ENCODE measurements at places on chromosomes 3 and 15.
A peak's percentile ranks its signal among the peaks of the same experiment; 100 is the strongest.

DNA sequence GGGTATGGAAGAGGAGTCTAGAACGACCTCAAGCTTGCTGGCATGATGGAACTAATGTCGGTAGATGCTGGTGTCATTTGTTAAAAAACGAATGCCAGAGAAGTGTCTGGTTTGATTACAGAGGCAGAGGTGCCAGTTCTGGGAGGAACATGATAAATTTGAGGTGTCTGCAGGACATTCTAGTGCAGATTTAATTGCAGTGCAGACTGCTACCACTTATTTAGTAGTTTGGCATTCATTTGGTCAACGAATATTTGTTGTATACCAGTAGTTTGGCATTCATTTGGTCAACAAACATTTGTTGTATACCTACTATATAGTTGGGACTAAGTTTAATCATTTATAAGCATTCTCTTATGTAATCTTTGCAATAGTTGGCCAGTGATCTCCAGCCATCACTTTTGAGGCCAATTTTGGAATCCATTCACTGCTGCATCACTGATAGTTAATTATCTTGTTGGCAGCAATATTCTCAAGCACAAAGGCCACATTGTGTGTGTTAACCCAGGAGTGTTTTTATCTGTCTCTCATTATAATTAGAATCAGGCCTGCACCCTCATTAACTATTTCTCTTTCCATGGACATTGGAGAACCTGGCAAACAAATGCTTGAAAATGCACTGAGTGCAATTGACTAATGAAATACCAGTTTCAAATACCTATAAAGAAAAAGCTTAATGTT, 19.5 kb upstream of the TGFBR2 start:
- no peak for DNase-seq

GRCh38 chr15:25848784-25849156, 14.4 kb downstream of the ATP10A start:
- DNase-seq = no peak

- no peak for DNase-seq
These were observed 10.9 kb downstream of the CA12 start for GRCh38 chr15:63370764-63371163.

GRCh38 chr3:111802700-111803099, 56.4 kb upstream of the PHLDB2 start:
- no peak for DNase-seq

- no peak for DNase-seq
These were observed 90.3 kb downstream of the FMN1 start for GRCh38 chr15:33104212-33104611.

GRCh38 chr3:72385167-72385566, 463.1 kb downstream of the SHQ1 start:
- DNase-seq = no peak

DNA sequence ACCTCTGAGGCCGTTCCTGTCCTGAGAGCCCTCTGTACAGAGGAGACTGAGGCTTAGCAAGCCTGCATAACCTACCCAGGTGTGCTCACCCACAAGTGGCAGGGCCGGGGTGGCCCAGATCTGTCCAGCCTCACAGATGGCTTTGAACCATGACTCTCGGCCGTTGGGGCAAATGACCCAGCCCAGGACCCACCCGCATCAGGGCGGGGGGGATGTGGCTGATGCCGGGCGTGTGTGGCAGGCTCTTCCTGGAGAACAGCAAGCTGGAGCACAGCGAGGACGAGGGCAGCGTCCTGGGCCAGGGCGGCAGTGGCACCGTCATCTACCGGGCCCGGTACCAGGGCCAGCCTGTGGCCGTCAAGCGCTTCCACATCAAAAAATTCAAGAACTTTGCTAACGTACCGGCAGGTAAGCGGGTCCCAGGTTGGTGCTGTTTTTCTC, 133.5 kb downstream of the LRRK1 start:
- DNase-seq = no peak

- no peak for DNase-seq
These were observed 189.7 kb upstream of the CBLB start for GRCh38 chr3:106058475-106058874.

GRCh38 chr3:25725810-25726209, 57.4 kb downstream of the NGLY1 start:
- no peak for DNase-seq

DNA sequence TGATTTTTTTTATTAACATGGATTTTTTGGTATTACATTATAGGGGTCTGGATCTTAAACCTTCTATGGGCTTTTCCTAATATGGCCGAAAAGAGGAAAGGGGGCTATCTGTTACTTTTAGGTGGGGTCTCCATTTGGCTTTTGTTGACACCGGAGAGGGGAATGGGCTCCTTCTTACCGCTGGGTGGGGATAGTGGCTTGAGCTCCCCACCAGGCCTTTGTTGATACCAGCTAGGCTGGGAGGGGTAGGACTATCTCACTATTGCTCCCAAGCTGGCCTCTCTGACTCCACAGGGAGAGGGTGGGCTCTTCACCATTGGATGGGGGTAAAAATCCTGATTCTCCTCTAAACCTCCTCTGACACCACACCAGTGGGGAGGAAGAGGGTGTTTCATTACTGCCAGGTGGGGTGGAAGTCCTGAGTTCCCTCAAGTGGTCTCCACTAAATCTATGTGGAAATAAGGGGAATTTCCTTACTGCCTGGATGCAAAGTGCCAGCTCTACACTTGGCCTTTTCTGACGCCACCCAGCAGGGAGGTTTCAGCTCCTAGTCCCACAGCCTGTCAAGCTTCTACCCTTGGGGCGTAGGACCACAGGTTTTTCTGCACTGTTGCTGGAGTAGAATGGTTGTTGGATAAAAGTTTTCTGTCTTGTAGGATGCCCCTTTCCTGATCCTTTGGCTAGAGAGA, 572.3 kb downstream of the MAGI1 start:
- no peak for DNase-seq

- DNase-seq = no peak
These were observed 456.2 kb downstream of the ZNF385D start for GRCh38 chr3:21294768-21295167.

DNA sequence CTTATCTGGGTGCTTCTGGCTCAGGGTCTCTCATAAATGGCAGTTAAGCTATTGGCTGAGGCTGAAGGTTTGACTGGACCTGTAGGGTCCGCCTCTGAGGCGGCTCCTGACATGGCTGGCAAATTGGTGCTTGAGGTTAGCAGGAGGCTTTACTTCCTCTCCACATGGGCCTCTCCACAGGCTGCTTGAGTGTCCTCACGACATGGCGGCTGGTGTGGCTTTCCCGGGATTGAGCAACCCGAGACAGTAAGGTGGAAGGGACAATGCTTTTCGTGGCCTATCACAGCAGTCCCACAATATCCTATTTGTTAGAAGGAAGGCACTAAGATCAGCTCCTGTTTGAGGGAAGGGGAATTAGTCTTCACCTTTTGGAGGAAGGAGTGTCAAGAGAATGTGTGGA, 267.3 kb upstream of the LRRFIP2 start:
- DNase-seq = no peak

GRCh38 chr15:82999905-83000671, 11.4 kb downstream of the C15orf40 start:
- DNase-seq = no peak

- DNase-seq = no peak
These were observed 68.7 kb upstream of the NMNAT3 start for GRCh38 chr3:139746481-139746880.

DNA sequence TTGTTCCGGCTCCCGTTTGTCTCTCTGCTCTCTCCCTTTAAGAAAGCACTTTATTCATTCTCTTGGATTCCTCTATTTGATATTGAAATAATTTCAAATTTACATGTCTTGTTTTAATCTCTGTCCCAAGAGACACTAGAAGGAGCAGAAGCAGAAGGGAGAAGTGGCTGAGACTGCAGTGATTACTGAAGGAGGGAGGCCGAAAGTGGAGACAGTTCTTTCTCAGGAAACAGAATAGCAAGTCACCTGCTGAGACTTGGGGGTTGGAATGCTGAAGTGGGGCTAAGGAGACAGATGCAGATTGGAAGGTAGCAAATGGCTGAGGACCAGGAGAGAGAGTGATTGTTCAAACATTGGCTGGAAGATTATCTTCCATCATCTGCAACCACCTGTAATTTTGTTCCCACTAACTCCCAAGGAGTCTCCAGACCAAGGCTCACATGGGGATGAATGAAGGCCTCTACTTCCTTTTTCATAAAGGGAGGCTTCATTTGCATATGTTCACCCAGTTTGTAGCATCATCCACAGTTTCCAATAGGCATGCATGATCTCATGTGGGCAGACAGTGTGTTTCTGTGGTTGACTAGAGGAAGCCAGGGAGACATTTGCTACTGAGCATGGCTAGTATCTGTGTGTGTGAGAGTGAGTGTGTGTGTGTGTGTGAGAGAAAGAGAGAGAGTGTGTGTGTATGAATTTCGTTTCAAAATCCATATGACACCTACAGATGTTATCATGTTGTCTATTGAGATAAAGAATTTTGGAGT, 24.0 kb downstream of the LTF start:
- no peak for DNase-seq

- no peak for DNase-seq
These were observed 358.1 kb upstream of the TRIM42 start for GRCh38 chr3:140319739-140320138.

- no peak for DNase-seq
These were observed 63.4 kb downstream of the LRIG1 start for GRCh38 chr3:66437341-66437929.

DNA sequence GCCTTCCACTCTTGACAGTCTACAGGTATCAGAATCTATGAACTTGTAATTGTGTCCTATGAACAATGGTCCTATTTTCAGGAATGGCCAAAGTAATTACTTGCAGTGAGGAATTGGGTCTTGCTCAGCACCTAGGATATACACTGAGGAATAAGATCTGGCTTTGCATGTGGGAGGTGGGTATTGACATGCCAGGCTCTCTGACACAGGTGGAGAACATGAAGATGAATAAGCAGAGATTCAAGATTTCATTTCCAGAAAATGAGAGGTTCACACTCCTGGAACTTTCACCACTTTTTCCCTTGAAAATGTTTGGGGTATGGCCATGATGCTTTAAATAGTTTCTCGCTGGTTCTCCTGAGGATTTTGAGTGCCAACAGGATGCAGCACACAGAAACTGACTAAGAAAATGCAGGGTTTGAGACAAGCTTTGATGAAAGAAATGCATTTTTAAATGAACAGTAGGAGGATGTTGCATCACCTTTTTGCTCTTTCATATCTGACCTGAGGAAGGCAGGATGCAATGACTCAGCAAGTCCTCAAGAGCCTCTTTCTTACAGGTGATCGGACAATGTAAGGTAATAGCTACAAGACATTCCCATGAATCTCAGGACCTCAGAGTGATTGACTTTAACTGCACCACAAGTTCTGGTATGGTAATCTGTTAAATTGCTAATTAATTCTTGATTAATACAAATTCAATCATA, 3.7 kb downstream of the HRG start:
- DNase-seq = no peak

- no peak for DNase-seq
These were observed 1051.7 kb downstream of the ROBO2 start for GRCh38 chr3:78091478-78092119.

GRCh38 chr3:149421764-149422163, 44.3 kb upstream of the TM4SF1 start:
- no peak for DNase-seq

- DNase-seq = no peak
These were observed 33.1 kb upstream of the LIPC start for GRCh38 chr15:58398643-58399042.

DNA sequence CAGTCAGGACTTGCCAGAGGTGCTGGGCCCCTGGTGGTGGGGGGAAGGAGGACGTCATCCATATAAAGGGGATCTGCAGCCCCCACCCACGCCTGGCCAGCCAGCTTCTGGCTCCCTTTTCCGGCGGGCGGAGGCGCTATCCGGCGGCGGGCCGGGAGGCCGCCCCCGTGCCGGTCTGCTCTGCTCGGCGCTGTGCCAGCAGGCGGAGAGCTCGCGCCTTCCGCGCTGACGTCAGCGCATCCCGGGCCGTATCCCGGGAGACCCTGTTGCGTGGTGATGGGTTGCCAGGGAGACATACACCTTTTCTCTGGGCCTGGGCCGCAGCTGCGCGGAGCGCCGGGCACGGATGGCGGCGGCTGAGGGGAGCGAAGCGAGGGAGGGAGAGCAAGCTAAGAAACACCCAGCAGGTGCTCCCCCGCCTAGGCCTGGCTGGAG, 1.1 kb downstream of the FAM131A start:
- DNase-seq = peak; percentile 13
